MM.1S (cell line): ENCODE measurements at places on chromosomes 2 and 18.

DNA sequence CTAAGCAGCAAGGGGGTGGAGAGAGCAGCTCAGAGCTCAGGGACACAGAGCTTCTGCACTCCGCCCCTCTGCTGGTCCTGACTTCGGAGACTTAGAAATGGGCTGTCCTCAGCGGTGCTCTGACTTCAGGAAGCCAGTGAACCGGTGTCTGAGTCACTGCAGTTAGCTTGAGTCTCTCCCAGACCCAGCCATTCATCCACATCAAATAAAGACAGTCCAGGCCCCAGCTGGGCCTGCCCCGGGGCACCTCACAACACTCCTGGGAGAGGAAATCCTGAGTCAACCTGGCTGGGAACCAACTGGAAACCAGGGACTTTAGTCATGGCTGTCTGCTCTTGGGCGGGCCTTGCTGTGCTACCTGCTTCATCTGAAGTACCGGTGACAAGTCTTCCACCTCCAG, 5.4 kb upstream of the ITGB6 start:
- no peaks in the 10 kb centered on the region for H3K27me3 ChIP-seq
- no peaks in the 10 kb centered on the region for H3K36me3 ChIP-seq
- DNase-seq, result no peak
- H3K27ac ChIP-seq, result no peak overlapping the region

DNA sequence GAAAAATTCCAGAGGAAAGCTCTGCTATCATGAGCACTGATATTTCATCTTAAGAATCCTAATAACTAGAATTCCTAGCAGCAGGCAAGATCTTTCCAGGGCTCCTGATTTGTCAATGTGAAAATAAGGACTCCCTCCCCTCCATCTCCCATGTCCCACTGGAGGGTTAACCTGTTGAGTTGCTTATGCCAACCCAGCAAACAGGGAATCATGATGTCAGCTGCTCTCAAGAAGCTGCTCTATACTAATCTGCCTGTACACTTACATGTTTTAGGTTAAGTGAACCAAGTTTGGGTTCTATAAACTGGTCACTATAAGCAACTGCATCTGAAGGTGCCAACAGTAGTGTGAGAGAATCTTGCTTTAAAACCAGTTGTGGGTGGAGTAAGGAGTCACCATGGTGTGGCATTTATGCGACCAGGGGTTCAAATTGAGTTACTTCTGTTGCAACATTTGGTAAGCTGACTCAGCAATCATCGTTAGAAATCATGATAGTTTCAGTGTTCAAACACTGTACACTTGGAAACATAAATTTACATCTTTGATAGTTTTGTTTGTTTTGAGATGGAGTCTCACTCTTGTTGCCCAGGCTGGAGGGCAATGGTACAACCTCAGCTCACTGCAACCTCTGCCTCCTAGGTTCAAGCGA, 53.4 kb downstream of the STK25 start:
- no peak overlapping the region for H3K27ac ChIP-seq
- no peaks in the 10 kb centered on the region for H3K4me1 ChIP-seq
- H3K4me3 ChIP-seq, result no peak overlapping the region

DNA sequence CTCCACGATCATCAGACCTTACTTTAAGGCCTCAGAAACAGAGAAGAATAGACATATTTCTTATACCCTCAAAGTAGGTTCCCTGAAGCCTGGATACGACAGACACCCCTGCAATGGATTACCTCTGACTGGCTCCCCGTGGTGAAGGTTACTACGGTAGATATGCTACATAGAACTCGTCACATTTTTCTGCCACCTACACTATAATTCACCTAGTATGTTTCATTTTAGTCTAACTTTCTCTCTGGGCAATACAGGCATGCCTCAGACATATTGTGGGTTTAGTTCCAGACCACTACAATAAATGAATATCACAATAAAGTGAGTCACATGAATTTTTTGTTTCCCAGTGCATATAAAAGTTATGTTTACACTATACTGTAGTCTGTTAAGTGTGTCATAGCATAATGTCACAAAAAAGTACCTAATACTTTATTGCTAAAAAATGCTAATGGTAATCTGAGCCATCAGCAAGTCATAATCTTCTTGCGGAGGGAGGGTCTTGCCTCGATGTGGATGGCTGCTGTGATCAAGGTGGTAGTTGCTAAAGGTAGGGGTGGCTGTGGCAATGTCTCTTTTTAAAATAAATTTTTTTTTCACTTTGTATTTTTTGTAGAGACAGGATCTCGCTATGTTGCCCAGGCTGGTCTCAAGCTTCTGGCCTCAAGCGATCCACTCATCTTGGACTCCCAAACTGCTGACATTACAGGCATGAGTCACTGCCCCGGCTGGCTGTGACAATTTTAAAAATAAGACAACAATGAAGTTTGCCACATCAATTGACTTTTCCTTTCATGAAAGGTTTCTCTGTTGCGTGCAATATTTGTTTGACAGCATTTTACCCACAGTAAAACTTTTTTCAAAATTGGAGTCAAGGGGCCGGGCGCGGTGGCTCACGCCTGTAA, 64.6 kb downstream of the TGIF1 start:
- H3K4me1 ChIP-seq, result no peaks in the 10 kb centered on the region
- DNase-seq, result no peak
- no peak overlapping the region for H3K4me3 ChIP-seq
- H3K27ac ChIP-seq, result no peak overlapping the region
- H3K27me3 ChIP-seq, result no peaks in the 10 kb centered on the region

DNA sequence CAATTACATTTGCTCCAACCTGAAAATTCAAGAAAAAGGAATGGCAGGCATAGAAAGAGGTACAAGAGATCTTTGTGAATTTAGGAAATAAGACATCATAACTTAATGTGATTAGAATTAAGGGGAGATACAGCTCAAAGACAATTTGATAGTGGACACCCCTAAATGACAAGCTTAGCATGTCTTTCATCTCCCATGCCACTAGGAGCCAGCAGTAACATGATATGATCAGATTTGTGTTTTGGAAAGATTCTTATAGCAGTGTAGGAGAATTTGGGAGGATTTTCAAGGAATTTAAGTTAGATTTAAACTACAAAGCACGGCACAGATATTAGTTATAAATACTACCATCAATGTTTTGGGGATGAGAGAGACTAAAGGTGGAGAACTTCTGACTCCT, 340.8 kb downstream of the RDH14 start:
- no peak overlapping the region for H3K4me3 ChIP-seq
- H3K36me3 ChIP-seq, result no peaks in the 10 kb centered on the region
- DNase-seq, result no peak
- H3K27ac ChIP-seq, result no peak overlapping the region

GRCh38 chr2:63571291-63571690, 17.0 kb downstream of the WDPCP start:
- no peaks in the 10 kb centered on the region for H3K36me3 ChIP-seq
- no peaks in the 10 kb centered on the region for H3K27me3 ChIP-seq
- H3K27ac ChIP-seq, result no peak overlapping the region
- no peak for DNase-seq

- peaks cover 8% of the 10 kb centered on the region; the same call in 1 of the 2 replicates for H3K4me1 ChIP-seq
- H3K4me3 ChIP-seq, result no peak overlapping the region
- no peaks in the 10 kb centered on the region for H3K36me3 ChIP-seq
- peak; percentile 58 for DNase-seq
Measured at GRCh38 chr2:139020287-139020686, 240.1 kb upstream of the NXPH2 start.

DNA sequence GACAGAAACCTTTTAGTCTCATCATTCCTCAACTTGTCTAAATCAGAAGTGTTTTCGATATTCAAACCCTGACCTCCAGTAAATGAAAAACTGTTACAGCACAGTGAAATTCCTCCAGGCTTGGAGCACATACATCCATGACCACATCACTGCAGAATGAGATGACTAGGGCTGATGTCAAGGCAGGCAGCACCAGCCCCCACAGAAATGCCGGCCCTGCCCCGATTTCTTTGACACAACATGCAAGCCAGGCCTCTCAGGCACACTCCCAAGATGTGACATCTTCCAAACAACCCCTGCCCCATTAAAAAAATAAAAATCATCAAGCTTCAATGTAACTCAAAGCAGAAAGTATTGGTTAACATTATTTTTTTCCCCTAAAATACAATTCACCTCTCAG, 103.3 kb downstream of the CTAGE1 start:
- no peaks in the 10 kb centered on the region for H3K36me3 ChIP-seq
- H3K4me3 ChIP-seq, result no peak overlapping the region
- no peaks in the 10 kb centered on the region for H3K4me1 ChIP-seq
- DNase-seq, result no peak
- no peak overlapping the region for H3K27ac ChIP-seq

DNA sequence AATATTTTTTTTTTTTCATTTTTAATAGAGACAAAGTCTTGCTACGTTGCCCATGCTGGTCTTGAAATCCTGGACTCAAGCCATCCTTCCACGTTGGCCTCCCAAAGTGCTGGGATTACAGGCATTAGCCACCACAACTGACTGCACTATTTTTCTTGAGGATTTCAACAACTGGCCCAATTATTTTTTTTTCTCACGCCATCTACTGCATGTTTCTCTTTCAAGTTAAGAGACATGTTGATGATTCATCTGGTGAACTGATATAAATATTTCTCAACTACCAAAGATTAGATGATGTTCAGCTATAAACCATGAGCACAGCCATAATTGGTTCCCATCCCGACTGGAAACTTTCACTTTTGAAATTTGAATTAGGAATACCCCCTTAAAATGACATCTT, 688.4 kb upstream of the SYT4 start:
- no peak overlapping the region for H3K4me3 ChIP-seq
- no peak overlapping the region for H3K27ac ChIP-seq
- 0 out of 2 replicates have a peak, but pooled peaks cover 6% of the 10 kb centered on the region for H3K4me1 ChIP-seq
- H3K27me3 ChIP-seq, result no peaks in the 10 kb centered on the region
